Stimulated activated naive CD4-positive, alpha-beta T cell treated with Interleukin-2 at 50 U/mL for 16 hours (primary cell): ENCODE measurements at places on chromosomes 12 and 14.

GRCh38 chr12:30046376-30046775 is 262.6 kb upstream of the TMTC1 start:
- DNase-seq: no peak

DNA sequence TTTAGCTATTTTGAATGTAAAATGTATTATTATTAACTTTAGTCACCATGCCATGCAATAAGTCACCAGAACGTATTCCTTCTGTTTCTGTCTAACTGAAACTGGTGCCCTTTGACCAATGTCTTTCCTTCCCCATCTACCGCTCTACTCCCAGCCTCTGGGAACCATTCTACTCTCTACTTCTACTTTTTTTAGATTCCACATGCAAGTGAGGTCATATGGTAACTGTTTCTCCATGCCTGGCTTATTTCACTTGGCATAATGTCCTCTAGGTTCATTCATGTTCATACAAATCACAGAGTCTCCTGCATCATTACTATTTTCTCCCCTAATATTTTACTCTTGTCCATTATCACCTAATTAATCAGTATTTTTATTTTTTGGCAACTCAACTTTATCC is 160.1 kb downstream of the TMX1 start:
- DNase-seq: no peak

GRCh38 chr12:82635263-82635662 is 51.4 kb upstream of the TMTC2 start:
- DNase-seq: no peak

- no peak for DNase-seq
These were observed 51.0 kb downstream of the KANSL2 start for GRCh38 chr12:48631071-48631470.

GRCh38 chr14:101758913-101759593 is 2.5 kb upstream of the PPP2R5C start:
- no peak for DNase-seq

GRCh38 chr12:18567787-18568186 is 170.0 kb downstream of the PLCZ1 start:
- DNase-seq: no peak

- no peak for DNase-seq
These were observed 196.6 kb upstream of the FLRT2 start for GRCh38 chr14:85333313-85333712.

GRCh38 chr12:75155962-75156361 is 53.7 kb downstream of the KCNC2 start:
- DNase-seq: no peak

DNA sequence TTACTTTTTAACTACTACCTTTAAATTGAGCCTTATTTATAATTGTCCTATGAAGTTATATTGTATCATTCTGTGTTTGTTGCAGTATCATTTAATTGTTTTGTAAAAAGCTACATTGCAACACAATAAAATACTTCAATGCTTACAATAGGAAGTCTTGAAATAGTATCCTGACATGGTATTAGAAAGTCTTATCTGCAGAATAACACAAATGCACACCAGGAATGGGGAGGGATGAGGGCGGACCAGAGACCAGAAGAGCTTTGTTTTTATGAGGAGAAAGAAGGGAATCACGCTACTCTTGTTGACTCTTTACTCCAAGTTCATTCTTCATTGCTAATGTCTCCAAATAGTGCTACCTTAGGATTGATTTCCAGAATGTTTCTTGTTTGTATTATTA is 120.2 kb downstream of the MON2 start:
- DNase-seq: no peak

- no peak for DNase-seq
These were observed 17.8 kb upstream of the PPP2R5C start for GRCh38 chr14:101743701-101744100.

DNA sequence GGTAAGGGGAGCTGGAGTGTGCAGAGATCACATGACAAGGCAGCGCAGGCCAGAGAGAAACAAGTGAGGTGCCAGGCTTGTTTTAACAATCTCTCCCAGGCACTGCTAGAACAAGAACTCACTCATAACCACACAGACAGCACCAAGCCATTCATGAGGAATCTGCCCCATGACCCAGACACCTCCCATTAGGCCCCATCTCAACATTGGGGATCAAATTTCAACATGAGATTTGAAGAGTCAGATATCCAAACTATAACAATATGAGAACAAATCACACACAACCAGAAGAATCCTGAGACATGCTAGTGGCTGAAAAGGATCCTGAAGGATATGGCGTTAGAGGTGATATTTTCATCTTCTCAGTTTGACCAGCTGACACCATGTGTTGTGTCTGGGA is 21.9 kb downstream of the OR6J1 start:
- no peak for DNase-seq

DNA sequence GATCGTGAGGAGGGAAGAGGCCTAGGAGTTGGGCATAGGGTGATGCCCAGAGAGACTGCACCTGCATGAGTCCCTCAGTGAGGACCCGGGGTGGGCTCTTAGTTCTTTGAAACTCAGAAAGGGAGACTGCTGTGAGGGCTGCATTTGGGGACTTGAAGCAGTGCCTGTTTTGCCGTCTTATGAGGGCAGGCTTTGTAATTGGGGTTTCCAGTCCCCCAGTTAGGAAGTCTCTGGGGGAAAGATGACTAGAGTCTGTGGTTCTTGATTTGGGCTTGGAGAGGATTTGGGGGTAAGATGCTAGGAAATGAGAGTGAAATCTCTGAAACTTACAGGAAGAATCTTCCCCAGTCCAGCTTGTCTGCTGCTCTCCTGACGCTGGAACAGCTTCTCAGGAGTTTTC is 99.6 kb downstream of the ARF6 start:
- no peak for DNase-seq

GRCh38 chr12:130872179-130873096 is 572 bp downstream of the RAN start:
- DNase-seq: peak; percentile 49

- no peak for DNase-seq
These were observed 122.8 kb downstream of the RASSF9 start for GRCh38 chr12:85713373-85713772.

- DNase-seq: no peak
These were observed 4.4 kb upstream of the MARK3 start for GRCh38 chr14:103380719-103381377.

GRCh38 chr12:86261142-86261541 is 5.0 kb upstream of the MGAT4C start:
- no peak for DNase-seq

DNA sequence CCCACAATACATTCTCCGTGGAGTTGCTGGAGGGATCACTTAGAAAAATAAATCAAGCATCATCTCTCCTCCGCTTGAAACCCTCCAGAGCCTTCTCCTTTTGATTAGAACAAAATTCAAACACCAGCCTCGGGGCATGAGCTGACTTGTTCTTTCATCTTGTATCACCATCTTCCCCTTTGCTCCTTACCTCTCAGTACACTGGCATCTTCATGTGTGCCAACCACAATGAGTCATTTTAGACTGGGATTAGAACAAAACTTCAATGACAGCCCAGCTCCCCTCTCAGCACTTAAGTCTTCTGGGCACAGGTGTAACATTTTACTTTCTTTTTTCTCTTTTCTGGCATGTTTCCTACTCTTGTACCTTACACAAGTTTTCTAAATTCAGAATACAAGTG is 1159.2 kb upstream of the TMEM132C start:
- no peak for DNase-seq

DNA sequence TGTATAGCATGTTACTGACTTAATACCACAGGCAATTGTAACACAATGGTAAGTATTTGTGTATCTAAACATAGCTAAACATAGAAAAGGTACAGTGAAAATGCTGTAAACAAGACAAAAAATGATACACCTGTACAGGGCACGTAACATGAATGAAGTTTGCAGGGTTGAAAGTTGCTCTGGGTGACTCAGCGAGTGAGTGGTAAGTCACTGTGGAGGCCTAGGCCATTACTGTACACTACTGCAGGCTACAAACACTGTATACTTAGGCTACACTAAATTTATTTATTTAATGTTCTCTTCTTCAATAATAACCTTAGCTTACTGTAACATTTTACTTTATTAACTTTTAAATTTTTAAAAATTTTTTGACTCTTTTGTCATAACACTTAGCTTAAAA is 158.4 kb downstream of the IPO8 start:
- DNase-seq: no peak

DNA sequence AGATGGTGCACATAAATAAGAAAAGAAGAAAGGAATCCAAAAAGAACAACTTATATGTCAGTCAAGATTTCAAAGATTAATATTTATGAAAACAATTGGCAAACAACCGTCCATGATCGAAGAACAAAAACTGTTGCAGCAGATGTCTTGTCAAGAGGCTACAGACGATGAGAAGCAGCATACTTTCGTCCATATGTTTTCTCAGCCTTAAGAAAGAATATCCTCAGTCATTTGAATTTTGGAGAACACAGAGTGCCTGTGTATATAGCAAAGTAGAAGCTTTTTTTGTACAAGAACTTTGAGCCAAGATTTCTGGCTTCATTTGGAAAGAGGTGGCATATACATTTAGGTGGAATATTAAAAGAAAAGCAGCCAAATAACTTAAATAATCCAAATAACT is 297.2 kb downstream of the ITPR2 start:
- DNase-seq: no peak

DNA sequence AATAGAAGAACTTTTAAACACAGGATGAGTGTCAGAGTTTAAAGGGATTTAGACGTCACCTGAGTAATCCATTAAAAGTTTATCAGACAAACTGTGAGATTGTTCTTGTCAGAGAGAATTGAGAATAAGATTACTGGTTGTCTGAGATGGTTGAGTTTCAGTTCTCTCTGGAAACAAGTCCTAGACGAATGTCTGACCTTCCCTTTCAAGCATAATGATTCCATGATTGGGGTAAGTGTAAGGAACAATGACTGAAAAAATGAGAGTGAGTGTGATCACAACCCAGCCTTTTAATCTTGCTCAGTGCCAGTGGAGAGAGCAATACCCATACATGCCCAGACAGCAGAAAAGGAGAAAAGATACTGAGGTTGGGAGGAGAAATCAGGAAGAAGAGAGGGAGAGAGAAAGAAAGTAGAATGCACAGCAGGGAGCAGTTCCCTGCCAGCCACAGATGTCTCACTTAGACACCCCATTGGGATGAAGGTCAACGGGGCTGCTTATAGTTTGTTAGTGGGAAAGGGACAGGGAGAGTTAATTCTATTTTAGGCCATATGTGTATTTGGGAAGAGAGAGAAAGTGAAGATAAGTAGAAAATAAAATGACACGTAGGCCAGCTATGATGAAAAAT is 4.3 kb downstream of the GRIP1 start:
- DNase-seq: no peak

DNA sequence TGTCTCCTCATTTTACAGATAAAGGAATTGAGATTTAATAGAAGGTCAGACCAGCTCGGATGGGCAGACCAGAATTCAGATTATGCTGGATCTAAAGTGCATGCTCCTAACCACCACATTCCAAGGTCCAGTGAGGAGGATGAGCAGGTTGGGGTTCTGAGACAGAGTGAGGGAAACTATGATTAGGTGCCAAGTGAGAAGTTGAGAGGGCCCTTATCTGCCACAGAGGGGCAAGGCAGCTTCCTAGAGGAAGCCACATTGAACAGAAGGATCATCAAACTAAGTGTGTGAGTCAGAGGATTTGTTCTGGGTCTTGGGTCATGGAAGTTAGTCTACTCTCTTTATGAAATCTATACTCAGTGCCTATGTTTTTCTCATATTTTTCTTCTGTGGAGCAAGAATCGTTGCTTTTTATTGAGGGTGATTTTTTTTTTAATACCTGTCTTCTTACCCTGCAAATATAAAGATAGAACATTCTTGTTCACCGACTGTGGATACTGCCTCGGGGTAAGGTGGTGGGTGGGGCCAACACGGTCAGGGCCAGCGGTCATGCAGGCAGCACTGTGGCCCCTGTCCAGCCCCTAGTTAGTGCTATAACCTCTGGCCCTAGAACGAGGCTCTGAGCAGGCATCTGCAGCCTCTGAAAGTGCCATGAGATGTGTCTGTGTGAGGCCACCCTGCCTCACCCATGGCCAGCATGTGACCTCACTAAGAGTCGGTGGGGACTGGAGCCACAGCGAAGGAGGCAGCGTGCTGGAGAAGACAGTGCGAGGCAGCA is 55.6 kb upstream of the PTHLH start:
- no peak for DNase-seq

GRCh38 chr12:16939871-16940306 is 333.9 kb upstream of the LMO3 start:
- no peak for DNase-seq

DNA sequence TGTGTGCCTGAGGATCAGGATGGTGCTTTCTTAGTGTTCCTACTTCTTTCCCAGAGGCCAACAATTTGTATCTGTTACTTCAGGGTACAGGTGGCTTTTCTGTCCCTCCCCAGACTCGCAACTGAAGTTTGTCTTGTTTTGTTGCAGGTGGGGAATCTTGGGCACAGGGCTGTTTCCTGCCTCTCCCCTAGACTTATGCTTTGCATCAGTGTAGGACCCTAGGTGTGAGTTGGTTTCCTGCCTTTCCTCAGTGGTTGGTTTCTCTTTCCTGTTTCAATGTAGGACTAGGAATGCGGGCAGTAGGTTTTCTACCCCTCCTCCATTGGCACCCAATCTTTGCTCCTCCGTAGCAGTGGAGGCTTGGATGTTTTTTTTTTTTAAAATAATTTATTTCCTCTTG is 87.0 kb downstream of the TRMT5 start:
- DNase-seq: no peak

GRCh38 chr12:108213871-108214445 is 84.9 kb downstream of the WSCD2 start:
- no peak for DNase-seq

DNA sequence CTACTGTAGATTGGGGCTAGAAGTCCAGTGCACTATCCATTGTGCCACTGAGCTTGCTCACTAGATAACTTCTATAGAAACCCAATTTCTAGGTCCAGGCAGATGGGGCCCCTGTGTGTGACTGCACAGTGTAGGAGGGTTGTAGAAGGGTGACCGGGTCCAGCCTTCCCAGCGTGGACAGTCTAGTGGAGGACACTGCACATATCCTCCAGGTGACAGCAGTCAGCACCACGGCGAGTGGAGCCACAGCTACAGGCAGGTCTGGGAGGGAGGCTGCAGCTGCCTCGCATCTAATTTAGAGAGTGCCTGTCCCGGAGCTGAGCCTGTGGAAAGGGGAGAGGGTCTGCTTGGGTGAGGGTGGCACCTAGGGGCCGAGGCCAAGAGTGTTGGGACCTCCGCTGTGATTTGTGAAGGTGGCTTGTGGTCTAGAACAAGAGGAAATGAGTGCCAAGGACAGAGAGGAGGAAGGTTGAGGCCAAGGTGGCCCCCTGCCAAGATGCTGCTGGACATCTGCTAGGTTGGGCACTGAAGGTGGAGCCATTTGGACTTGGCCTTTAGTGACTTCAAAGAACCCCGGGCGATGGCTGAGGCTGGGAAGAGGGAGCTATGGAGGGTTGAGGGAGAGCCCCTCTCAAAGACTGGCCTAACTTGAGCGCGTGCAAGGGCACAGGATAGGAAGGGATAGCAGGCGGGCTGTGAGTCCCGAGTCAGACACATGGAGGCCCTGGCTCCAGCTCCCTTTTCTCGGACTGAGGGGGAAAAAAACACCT is 46.0 kb upstream of the TRAF3 start:
- DNase-seq: no peak

GRCh38 chr12:123488539-123489230 is 30.7 kb downstream of the SNRNP35 start:
- no peak for DNase-seq
